Stimulated activated CD8-positive, alpha-beta memory T cell treated with anti-CD3 and anti-CD28 coated beads, Interleukin-7, amount 100 ng/mL, for 1 hour (primary cell): ENCODE measurements at places on chromosomes 3 and 15.

GRCh38 chr15:52076889-52077781, 35.4 kb downstream of the BCL2L10 start:
- DNase-seq = no peak

GRCh38 chr15:100885116-100885515, 5.5 kb downstream of the ALDH1A3 start:
- no peak for DNase-seq

DNA sequence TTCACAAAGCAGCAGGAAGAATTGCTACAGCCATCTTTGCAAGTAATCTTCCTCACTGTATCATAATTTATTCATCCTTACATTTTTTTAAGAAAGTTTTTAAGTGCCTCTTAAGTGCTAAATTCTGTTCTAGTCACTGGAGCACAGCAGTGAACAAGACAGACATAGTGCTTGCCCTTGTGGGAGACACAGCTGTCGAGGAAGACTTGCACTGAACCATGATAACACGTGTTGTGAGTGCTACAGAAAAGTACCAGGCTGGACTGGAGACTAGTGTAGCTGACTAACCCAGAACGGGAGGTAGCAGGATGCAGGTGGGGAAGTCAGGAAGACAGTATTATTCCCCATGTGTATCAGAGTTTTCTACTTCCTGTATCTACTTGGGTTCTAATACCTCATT, 300.6 kb downstream of the TBL1XR1 start:
- DNase-seq = no peak

DNA sequence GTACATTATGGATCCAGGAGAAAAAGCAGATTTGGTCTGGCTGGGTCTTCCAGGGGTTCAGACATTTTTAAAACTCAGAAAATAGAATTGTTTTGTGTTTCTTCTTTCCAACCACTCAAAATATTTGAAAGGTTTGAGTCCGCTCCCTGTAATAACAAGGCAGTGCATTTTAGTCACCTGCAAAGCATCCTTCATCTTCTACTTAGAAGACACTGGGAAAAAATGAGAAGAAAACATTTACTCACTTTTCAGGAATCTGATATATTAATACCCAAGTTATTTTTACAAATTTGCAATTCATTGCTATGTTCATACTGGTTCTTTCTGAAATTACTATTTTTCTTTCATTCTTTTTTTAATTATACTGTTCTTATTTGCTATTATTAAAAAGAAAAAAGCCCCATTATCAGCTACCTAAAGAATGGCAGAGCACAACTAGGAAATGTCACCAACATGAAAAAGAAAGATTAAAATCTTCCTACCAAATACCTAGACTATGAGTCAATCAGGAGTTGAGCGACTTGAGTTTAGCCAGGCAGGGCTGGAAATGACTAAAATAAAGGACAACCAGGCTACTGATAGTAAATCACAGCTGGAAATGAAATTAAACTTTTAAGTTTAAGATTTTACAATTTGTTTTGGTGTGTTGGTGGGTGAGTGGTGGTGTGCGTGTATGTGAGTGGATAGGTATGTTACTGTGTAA, 280.3 kb upstream of the THBS1 start:
- DNase-seq = no peak

- no peak for DNase-seq
Observed at GRCh38 chr15:94086341-94086740, 145.0 kb upstream of the MCTP2 start.

DNA sequence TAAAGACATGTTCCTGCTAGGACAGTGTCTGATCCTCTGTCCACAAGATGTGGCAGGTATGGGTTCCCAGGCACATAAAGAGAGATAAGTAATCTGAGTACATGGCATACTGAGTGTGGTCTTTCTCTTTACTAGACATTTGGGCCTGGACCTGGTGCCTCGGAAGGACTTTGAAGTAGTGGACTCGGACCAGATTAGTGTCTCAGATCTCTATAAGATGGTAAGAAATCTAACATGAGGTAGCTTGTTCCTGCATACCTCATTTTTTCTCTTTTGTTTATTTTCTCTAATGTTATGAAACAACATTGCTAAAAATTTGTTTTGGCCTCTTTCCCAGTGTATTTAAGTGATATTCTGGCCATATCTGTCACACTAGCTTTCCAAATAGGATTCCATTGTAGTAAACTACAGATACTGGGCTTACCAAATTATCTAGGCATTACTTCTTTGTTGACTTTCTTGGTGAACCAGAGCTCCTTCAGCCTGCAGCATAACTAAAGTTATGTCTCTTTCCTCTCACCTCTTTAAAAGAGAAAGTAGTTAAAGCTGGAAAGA, 309.8 kb upstream of the MANF start:
- no peak for DNase-seq

GRCh38 chr3:112741983-112742382, 101.0 kb upstream of the CCDC80 start:
- DNase-seq = no peak

- no peak for DNase-seq
Observed at GRCh38 chr3:103082501-103082900, 647.7 kb downstream of the ZPLD1 start.

- DNase-seq = no peak
Observed at GRCh38 chr3:110184536-110184935, 847.2 kb upstream of the DPPA4 start.
